ENCODE measurements at places on chromosomes 5 and 9. TPM values are rescaled to one million over a fixed set of nuclear protein-coding genes. Genes with fewer than 3 reads are reported as not detected.

- no peak for DNase-seq
Observed at GRCh38 chr5:132368186-132368585, 1.3 kb upstream of the SLC22A5 start.

- no peak for DNase-seq
Observed at GRCh38 chr9:113454914-113455761, 8.4 kb upstream of the RGS3 start.

GRCh38 chr5:10329820-10330481, 22.2 kb upstream of the CMBL start:
- no peak for DNase-seq

GRCh38 chr5:4243479-4244264, 648.0 kb downstream of the IRX1 start:
- peak; percentile 68 for DNase-seq

- no peak for DNase-seq
Observed at GRCh38 chr5:84433461-84433860, 48.8 kb upstream of the EDIL3 start.

DNA sequence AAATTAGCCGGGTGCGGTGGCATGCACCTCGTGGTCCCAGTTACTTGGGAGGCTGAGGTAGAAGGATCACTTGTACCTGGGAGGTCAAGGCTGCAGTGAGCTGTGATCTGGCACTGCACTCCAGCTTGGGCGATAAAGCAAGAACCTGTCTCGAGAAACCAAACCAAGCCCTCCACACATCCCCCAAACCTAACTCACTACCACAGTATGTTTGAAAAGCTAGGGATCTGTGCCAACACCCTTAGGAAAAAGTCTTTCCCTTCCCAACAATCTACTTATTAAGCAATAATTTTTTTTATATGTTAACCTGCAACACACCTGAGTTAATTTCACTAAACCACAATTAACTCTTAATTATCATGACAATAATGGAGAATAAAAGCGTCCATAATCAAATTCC, 2.2 kb downstream of the UBTD2 start:
- DNase-seq: no peak

DNA sequence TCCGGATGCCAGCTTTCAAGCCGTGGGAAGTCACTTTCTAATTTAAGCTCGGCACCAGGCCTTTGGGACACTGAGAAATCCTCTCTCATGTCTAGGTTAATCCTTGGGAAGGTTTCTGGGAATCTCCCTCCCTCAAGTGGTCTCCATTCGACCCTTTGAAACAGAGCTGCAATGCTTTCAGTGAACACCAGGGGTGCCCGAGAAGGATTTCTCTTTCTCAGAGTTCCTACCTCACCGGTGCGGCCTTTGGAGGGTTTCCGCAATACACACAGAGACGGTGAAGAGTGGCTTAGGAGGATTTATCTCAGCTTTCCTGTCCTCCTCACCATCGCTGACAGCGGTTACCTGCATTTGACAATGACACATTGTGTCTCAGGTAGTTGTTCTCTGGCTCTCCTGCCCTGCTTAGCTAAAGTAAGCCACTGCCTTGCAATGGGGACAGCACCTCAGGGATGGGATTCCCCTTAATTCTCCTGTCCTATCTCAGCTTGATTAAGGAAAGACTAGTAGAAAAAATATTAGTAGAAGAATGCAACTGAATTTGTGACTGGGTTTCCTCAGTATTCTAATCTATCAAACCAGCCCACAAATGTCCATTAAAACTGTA, 180.6 kb downstream of the GABRG2 start:
- DNase-seq: no peak

GRCh38 chr5:142815469-142815868, 45.3 kb downstream of the ARHGAP26 start:
- DNase-seq: no peak

GRCh38 chr5:10793785-10794184, 32.8 kb upstream of the DAP start:
- no peak for DNase-seq

GRCh38 chr5:119743927-119744326, 114.6 kb downstream of the FAM170A start:
- no peak for DNase-seq

GRCh38 chr9:129867136-129868022, 32.1 kb downstream of the USP20 start:
- no peak for DNase-seq

DNA sequence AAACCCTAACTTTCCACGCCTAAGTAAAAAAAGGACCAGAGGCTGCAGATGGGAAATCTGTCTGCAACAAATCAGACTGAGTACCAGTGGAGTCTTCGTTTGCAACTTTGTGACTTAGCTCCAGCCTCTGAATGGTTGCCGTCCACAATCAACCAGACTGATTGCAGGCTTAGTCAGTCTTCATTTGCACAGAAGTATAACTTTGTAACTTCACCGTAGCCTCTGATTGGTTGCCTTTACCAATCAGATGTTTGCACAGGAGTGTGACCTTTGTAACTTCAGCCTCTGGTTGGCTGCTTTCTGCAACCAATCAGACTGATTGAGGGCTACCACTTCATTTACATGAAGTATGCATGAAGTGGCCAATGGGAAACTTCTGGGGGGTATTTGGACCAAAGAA, 53.7 kb downstream of the TGFBR1 start:
- no peak for DNase-seq

The TRIP13 gene
- total RNA-seq: 7.3 TPM

The RASEF gene
- total RNA-seq: 3.0 TPM

The SLC46A2 gene
- total RNA-seq: 0.30 TPM

The TAF11L5 gene
- total RNA-seq: not detected

The SLC6A7 gene
- 11.3 TPM for total RNA-seq

The OLFML2A gene
- total RNA-seq: 29.6 TPM

The FOXD4L3 gene
- not detected for total RNA-seq

The FKTN gene
- 24.2 TPM for total RNA-seq
